Sciatic nerve (tissue), 2 donors: ENCODE measurements at places on chromosomes 5 and 9. TPM values are rescaled to one million over a fixed set of nuclear protein-coding genes. Genes with fewer than 3 reads are reported as not detected.
A peak's percentile ranks its signal among the peaks of the same experiment; 100 is the strongest.

GRCh38 chr5:181198905-181199519 is 6.0 kb downstream of the TRIM7 start:
- DNase-seq = no peak

DNA sequence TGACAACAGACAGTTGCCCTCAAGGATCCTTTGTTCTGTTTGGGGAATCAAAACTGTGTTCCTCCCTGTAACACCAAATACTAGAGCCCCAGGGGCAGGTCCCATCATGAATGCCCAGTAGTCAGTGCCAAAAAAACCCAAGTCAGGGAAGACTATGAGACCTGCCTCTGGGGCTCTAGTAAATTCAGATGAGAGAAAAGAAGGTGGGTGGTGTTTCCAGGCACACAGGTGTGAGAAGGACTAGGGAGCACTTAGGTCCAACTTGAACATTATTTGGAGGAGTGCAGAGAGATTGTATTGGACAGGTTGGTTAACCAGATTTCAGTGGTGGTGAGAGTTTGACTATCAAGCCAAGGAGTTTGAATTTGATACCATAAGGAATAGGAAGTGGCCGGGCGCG is 52.0 kb downstream of the SLC22A5 start:
- DNase-seq = no peak

DNA sequence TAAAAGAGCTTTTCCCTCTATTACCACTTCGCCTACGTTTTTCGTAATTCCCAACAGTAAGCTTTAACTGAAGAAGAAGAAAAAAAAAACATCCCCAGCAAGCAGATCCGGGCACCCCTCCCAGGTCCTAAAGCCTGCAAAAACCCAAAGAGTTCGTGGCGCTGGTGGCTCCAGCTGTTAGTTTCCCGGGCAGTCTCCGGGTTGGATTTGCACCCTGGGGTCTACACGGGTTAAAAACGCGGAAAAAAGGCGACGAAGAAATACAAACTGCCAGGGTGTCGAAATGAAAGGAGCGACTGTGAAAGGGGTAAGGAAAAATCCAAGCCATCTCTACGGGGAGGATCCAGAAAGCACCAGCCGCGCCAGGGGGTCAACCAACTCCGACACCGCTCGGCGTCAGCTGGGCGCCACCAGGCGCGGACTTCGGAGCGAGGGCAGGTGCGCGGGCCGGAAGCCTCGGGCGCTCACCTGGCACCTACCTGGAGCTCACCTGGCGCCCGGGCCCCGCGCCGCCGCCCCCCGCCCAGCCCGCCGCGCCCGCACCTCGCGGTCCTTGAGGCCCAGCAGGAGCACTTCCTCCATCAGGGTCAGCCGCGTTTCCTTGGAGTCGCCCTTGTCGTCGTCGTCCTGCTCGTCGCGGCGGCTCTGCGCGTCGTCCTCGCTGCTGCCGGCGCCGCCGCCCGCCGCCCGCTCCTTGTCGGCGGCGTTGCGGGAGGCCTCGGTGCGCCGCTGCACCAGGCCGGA is 680 bp downstream of the GOLPH3 start:
- peak; percentile 71 for DNase-seq

DNA sequence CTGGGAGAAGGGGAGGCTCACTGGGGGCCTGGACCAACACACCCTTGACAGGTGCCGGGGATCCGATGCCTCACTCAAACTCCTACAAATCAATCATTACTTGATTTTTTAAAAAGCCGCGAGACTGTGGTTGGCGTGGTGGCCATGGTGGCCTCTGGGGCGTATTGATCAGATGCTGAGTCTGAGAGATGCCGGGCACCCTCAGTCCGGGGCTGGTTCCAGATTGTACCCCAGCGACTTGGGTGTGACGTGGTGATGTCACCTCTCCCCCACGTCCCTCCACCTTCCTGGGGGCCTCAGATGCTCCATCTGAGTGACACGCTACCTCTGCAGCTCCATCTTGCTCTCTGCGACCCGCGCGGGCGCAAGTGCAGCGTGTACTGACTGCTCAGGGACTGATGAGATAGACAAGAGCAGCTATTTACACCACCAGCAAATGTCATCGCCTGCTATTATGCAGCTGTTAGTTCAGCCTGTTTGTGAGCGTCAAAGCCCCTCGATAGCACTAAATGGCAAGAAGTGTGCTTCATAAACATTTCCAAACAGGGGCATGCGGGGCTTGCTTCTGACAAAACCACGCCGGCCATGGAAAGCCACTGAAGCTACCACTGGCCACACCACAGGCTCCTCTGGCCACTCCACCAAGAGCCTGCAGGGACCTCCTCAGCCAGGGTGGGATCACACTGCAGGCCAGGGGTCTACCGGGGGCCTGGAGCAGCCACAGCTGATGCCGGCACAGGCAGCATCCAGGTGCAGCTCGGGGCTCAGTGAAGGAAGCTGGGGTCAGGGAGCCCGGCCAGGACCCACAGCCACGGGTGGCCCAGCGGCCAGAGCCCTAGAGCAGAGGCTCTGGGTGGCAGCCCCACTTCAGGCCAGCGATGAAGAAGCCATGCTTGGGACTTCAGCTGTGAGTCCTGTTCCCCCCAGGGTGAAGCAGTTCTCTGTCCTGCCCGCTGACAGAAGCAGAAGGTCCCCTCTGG is 50.1 kb downstream of the SLC6A3 start:
- no peak for DNase-seq

- no peak for DNase-seq
These were observed 421.8 kb downstream of the MTRR start for GRCh38 chr5:8290721-8291120.

DNA sequence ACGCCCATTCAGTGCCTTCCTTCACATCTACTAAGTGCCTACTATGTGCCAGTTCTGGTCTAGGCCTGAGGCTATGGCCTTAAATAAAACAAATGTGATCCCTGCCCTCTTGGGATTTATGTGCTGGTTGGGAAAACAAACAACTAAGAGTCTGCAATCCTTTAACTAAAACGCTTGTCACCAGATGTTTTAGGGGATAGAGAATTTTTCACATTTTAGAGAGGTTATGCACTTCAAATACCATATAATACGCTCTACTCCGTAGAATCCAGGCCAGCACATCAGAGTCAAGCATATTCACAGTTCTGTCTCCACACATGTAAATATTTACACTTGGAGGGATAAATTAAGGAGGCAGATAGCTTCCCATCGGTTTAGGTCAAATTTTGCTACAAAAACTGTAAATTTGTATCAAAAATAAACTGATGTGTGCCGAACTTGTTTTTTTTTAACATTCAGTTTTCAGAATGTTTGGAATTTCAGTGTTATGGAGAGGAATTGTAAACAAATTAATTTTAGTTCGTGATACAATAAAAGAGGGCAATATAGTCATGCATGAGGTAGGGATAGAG is 22.0 kb upstream of the ADRA1B start:
- no peak for DNase-seq

Gene NUP214
- total RNA-seq = 73.7 TPM

DNA sequence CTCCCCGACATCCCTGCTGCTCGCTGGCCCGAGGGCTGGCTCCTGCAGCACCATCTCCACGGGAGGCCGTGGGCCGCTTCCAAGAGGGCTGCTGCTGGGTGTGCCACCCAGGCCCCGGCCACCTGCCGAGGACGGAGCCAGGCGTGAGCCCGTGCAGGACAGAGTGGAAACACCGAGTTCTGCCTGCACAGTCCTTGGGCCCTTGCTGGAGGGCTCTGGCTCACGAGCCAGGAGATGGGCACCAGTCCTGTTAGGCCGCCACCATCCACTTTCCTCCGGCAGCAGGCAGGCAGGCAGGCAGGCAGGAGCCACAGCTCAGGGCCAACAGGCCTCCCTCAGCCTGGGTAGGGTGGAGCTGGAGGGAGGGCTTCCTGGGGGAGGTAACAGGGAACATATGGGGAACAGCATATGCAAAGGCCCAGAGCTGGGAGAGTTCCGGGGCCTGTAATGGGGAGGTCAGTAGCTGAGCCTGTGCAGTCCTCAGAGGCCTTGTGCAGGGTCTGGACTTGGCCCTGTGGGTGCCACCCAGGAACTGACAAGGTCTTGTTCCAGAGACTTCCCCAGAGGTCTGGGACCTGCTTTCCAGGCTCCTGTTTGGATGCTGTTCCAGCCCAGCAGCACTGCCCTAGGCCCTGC is 31.9 kb downstream of the RXRA start:
- no peak for DNase-seq
